ENCODE measurements at places on chromosomes 11 and 22.

DNA sequence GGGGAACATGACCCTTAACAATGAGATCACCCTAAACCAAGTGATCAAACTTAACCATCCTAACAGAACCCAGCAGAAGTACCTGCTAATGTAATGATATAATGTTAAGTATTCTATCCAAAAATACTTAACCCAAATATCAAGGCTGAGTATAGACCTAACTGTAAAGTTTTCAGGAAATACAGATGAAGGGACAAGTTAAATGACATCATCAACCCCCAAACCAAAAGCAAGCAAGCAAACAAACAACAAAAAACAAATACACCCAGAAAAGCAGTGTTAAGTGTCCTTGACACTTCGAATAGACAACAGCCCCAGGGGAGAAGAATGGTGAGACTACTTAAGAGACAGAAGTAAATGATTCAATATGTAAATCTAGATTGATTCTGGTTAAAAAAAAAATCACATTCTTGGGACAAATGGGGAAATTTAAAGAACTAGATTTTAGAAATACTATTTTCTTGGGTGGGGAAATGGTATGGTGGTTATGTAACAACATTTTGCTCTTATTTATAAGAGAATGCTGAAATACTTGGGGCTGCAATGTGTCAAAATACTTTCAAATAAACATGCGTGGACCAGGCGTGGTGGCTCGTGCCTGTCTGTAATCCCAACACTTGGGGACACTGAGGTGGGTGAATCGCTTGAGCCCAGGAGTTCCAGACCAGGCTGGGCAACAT is 2.5 kb downstream of the CSTF3 start:
- no peak for DNase-seq

DNA sequence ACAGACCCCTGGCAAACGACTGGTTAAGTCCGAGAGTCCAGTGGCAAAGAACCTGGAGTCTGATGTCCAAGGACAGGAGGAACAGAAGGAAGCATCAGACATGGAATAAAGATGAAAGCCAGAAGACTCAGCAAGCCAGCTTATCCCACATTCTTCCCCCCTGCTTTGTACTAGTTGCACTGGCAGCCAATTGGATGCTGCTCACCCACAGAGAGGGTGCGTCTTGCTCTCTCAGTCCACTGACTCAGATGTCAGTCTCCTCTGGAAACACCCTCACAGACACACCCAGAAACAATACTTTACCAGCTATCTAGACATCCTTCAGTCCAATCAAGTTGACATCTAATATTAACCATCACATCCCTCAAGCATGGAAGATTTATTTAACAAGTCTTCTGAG is 1265.8 kb upstream of the CNTN5 start:
- no peak for DNase-seq

DNA sequence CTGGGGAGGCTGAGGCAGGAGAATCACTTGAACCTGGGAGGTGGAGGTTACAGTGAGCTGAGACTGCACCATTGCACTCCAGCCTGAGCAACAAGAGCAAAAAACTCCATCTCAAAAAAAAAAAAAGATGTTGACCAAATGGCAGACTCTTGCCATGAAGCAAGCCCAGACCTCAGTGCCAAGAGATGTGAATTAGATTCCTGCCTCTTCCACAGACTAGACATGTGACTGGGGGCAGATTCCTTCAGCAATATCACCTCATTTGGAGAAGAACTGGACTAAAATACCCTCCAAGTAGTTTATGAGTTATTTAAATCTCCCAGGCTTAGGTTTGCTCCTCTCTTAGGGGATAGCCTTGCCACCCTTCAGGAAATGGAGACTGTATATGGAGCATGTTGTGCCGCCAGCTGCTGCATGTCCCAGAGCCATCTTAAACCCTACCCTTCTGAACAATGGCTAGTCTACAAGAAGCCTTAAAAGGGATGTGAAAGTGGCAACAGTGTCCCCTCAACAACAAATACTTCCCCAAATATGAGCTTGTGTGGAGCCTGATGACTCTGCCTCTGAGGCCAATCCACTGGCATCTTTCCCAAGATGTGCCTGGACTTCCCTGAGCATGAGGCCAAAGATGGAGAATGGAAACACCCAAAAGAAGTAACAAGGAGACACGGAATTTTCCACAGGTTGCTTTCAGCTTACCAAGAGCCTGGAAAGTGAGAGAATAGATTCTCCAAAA is 763 bp upstream of the MS4A7 start:
- no peak for DNase-seq

DNA sequence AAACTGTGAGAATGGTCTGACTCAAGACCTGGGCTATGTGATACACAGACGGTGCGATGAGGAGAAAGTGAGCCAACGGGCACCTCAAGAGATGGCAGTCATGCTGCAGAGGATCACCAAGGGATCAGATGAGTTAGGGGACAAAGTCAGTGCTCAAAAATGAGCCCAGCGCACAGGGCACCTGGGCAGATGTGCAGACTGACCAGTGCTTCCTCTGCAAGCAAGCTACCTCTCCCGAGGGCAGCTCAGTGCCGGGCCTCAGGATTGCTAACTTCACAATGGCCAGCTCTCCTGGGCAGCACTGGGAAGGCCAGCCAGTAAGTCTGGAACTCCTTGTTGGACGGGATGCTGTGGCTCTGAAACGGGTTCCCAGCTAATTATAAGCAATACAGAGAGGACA is 15.3 kb downstream of the HDHD5 start:
- DNase-seq, result no peak

DNA sequence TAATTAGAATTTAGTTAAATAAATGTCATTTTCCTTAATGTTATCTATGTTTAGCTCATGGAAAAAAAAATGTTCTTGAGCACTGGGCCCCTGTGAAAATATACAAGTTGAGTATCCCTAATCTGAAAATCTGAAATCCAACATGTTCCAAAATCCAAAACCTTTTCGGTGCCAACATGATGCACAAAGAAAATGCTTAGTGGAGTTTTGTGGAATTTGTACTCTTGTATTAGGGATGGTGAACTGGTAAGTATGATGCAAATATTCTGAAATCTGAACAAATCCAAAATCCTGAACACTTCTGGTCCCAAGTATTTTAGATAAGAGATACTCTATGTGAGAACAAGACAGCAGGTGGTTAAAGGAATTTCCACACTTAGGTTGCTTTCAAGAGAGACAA is 44.5 kb downstream of the TCP11L1 start:
- no peak for DNase-seq

- no peak for DNase-seq
Observed at GRCh38 chr11:76212086-76213035, 6.1 kb upstream of the WNT11 start.

DNA sequence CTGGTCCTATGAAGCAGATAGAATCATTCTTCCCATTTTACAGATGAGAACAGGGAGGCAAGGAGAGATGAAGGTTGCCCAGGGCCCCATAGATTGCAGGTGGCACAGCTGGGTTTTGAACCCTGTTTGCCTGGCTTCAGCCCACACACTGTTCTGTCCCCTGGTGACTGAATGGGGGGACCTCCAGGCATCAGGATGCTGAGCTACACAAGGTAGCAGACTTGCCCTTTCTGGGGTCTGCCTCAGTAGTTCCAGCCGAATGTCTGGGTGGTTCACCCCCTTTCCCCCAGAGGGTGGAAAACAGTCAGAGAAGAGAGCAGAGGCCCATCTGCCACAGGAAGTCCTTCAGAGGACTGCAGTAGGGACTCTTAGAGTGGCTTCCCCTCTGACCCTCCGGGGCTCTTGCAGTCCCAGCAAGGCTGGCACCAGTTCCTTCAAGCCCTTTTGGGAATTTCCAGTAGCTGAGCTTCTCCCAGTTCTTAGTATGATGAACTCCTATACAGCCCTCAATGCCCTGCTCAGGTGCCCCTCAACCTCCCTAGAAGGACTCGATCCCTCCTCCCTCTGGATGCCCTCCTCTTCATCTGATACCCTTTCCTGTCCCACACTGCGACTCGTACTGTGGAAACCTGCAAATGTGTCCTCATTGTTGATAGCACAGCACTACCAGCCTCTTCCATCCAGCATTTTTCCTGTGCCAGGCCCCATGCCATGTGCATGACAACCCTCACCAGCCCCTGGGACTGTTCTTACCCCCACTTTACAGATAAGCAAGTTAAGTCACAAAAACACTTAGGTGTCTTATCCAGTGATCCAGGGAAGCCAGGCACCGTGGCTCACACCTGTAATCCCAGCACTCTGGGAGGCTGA is 82.8 kb downstream of the IGLL1 start:
- DNase-seq, result no peak

- DNase-seq, result no peak
Observed at GRCh38 chr11:133893381-133893780, 48.1 kb upstream of the SPATA19 start.

GRCh38 chr11:71080239-71081097 is 171.9 kb downstream of the SHANK2 start:
- peak; percentile 43 for DNase-seq

DNA sequence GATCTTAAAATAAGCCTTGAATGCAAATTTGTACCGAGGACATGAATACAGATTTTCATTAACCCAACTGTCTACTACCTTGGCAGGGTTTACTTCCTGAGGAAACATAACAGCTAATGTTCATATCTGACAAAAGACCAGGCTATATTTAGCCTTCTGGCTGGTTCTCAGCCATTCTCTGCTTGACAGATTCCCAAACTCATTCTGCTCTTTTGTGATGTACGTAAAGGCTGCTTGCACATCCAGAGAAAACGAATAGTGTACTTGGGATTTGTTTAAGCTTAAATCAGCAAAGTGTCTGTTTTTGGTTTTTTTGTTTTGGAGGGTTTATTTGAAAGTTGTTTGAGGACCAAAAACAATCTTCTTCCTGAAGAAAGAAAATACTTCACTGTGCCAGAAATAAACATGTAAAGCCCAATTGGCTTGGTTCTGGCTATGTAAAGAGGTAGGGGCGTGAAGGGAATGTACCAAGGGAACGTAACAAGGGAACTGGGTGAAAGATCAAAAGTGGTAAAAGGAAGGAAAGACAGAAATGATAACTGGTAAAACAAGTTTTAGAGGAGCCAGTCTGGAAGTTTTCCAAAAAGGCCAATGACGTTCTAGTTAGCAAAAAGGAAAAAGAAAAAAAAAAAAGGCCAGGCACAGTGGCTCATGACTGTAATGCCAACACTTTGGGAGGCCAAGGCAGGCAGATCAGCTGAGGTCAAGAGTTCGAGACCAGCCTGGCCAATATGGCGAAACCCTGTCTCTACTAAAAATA is 21.4 kb upstream of the CRTAM start:
- no peak for DNase-seq

DNA sequence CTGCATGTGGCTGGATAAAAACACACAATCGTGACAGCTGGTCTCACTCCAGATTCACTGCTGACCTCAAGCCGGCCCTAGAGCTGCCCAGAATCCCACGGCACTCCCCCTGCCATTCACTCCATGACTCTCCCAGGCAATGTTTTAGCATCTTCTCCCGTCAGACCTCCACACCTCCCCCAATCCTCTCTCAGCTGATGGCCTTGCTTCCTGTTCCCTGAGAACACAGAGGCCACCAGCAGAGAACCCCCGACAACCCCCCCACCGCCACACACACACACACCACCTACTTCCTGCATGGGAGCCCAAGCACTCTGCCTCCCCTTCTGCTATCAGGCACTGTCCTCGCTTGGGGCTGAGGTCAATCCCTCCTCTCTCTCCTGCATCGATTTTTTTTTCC is 9.3 kb downstream of the TNKS1BP1 start:
- peak; percentile 71 for DNase-seq

- DNase-seq, result no peak
Observed at GRCh38 chr11:113697756-113698407, 8.2 kb downstream of the TMPRSS5 start.

DNA sequence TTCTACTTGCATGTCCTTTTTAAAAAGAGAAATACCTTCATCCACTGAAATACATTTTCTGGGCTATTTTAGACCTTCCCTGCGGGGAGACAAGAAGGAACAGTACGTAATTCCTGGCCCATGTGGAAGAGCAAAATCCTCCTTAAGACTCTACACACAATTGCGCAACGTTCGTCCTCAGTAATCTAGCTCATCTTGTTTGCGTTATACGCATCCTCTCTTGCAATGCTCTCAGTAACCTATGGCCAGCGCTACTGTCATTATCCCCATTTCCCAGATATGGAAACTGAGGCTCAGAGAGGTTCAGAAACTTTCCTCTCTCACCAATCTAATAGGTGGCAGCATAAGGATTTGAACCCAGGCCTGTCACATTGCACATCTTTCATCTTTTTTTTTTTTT is 54.6 kb downstream of the RPUSD4 start:
- DNase-seq, result no peak
